AG04449 (cell line): ENCODE measurements at places on chromosomes 7 and 10.

GRCh38 chr7:3232228-3232627 lies 68.8 kb upstream of the SDK1 start:
- no peak for DNase-seq

DNA sequence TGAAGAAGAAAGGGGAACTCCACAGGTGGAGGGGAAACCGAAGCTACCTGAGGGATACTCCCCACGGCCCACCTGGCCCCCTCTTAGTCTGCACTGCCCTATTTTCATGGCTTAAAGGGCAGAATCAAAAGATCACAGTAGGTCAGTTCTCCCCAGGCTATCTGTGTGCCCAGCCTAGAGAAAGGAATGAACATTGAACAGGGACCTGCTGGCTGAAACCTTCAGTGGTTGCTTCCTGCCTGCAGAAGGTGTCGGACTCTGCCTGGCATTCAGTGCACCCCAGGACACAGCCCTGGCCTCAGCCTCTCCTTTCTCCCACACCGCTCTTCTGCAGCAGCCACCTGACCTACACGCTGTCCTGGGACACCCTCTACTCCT lies 74.5 kb downstream of the PRKAG2 start:
- no peak for DNase-seq

DNA sequence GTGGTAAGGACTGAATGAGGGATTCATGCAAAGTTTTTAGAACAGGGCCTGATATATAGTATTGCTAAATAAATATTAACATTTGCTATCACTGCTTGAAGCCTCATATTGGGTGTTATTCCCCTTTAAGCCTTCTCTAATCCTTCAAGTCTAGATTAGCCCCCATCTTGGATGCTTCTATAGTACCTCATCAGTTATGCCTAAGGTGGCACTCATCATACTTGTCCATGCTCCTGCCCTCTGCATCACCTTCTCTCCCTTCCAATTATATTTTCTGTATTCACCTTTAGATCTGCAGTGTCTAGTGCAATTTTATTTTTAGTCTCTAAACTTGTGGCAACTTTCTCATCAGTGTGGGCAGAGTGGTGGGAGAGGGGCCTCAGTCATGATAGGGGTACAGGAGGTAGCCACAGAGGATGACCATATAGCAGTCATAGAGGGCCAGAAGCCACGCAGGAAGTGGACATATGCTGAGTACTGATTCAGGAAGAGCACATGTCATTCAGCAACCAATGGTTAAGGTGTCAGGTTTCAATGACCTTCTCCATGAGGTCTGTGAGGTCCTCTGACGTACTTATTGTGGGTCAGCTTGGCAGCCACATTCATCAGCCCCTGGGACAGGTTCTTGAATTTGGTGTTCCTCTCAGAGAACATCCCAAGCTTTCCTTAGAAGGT lies 2.5 kb downstream of the ENTPD1 start:
- DNase-seq = no peak

DNA sequence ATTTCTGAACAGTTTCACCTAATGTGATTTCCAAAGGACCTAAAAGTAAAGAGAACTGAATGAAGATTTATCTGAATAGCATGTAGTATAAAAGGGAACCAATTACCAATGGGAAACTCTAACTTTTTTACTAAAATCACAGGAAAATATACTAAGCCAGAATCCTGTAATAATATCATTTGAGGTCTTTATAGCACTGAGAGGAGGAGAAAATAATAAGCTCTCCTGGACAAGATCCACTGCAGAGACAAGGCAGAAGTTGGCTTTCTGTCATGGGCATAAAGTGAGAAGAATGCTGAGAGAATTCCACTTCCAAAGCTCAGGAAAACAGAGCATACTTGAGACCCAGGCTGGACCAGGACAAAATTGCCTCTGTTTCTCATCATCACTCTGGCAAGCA lies 1131.4 kb downstream of the SORCS1 start:
- DNase-seq = no peak

- DNase-seq = no peak
Measured at GRCh38 chr7:1882451-1882850, 212.4 kb downstream of the ELFN1 start.

GRCh38 chr7:72334698-72335097 lies 77.4 kb downstream of the CALN1 start:
- DNase-seq = no peak

- DNase-seq = no peak
Measured at GRCh38 chr7:100475549-100475948, 3.5 kb downstream of the TSC22D4 start.

DNA sequence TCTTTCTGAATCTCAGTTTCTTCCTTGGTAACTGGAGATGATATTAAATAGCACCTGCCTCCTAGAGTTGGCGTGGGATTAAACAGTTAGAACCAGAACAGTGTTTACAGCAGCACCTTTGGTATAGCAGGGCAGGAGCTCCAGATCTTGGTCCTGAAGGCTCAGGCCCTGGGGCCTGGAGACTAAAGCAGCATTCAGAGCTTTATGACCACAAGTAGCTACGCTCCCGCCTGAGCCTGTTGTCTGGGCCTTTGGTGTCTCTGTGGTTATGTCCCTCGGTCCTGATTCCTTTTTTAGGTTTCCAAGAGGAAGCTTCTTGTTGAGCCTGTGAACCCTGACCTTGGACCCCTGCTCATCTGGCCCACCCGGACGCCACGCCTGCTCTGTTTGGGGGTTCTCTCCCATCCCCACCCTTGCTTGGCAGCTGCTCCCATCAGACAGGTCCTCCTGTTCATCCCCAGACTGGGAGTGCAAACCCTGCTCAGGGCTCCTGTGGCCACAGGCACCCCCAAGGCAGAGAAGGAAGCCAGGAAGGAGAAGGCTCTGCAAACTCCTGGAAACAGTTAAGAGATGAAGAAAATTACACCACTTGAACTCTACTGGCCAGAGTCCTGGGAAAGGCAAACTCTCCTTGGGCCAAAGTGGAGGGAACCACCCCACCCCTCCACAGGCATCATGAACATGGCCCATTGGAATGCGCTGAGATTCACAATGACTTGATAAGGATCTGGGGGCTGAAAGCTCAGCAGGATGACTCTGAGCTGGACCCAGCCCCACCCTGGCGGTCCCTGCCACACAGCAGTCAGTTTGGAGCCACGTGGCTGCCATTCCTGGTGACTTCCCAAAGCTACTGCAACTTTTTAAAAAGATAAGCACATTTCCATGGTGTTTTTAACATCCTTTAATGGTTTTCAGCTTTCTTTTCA lies 50.1 kb upstream of the TMEM72 start:
- DNase-seq = peak; percentile 82

DNA sequence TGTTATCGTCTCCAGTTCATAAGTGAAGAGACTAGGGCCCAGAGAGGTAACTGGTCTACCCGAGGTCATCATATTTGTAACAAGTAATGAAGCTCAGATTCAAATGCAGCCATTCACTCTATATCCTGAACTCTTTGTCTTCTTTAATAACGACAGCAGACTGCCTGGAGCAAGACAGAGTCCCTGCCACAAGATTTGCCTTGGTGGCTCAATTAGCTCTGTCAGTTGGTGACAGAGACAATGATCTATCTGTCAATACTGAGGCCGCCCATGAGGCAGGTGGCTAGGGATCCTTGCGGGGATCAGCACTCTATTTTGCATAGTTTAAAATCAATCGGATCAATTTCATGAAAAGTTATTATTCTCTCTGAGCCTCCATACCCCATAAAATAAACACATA lies 43.9 kb downstream of the SH3PXD2A start:
- DNase-seq = no peak

DNA sequence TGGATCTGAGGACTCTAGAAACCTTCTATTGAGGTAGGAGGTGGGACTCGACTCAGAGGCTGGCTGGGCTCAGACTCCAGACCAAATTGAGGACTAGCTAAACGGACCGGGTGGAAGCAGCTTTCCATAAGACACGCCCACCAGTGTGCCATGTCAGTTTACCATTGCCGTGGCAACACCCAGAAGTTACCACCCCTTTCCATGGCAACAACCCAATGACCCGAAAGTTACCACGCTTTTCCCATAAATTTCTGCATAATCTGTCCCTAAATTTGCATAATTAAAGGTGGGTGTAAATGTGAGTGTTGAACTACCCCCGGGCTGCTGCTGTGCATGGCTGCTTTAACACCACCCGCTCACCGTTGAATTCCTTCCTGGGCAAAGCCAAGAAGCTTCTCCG lies 58.9 kb downstream of the MICALL2 start:
- DNase-seq = no peak
